Activated T-cell treated with anti-CD3 and anti-CD28 coated beads, Interleukin-2, amount 50 U/mL, for 1 hour (primary cell): ENCODE measurements at places on chromosomes 6 and 20.
A peak's percentile ranks its signal among the peaks of the same experiment; 100 is the strongest.

DNA sequence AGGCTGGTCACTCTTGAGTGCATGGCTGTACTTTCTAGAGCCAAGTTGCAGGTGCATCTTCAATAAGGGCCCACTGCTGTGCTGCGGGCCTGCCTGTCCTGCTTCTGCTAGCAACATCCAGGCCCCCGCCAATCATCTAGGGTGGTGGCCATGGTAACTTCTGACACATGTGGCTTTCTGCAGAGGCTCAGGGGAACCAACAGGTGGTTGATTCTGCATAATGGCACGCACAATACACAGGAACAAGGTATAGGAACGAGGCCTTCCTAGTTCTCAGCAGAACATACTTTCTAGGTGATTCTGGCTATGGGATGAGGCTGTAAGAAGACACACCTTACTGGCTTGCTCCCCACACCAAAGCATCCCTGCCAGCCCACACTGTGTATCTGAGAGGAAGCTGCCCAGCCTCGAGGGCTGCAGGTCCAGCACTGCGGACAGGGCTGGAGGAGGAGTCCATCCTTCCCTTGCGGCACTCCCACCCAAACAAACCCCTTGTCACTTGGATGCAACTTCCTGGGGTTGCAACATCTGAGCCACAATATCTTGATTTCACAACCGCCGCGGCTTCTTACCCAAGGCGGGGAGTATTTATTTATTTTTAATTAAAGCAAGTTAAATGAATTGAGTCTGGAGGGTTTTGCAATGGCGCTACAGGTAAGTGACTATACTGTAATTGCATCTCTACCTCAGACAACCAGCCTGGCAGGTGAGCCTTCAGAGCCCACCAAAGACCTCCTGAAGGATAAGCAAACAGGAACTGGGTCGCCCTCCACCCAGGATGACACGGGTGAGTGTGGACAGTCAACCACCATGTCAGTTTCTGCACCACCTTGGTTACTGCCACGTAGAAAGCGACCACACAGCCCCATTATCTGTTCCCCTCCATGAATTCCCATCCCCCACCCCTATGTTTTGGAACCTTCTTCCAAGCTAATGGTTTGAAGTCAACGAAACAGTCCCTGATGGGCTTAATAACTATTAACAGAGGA, 49.6 kb downstream of the SULF2 start:
- DNase-seq: no peak

DNA sequence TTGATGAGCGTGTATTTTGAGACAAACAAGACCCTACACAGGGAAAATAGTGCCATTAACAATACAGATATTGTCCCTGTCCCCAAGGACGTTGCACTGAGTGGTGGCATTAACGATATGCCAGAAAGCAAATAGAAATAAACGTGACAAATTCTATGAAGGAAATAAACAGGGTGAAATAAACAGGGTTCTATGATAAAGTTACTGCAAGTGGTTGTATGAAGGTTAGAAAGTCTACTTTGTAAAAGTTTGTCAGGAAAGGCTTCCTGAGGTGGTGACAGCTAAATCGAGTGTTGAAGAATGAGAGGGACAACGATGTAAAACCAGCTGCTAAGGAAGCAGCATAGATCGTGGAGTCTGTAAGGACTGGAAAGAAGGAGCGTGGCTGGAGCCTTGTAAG, 380.2 kb downstream of the LAMA2 start:
- DNase-seq: no peak

- DNase-seq: no peak
Observed at GRCh38 chr6:128063850-128064539, 163.1 kb upstream of the THEMIS start.

DNA sequence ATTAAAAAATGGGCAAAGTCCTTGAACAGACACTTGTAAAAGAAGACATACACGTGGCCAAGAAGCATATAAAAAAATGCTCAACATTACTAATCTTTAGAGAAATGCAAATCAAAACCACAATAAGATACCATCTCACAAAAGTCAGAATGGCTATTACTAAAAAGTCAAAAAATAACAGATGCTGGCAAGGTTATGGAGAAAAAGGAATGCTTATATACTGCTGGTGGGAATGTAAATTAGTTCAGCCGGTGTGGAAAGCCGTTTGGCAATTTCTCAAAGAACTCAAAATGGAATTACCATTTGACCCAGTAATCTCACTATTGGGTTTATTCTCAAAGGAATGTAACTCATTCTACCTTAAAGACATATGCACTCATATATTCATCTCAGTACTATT, 166.6 kb downstream of the KHDC1L start:
- no peak for DNase-seq

DNA sequence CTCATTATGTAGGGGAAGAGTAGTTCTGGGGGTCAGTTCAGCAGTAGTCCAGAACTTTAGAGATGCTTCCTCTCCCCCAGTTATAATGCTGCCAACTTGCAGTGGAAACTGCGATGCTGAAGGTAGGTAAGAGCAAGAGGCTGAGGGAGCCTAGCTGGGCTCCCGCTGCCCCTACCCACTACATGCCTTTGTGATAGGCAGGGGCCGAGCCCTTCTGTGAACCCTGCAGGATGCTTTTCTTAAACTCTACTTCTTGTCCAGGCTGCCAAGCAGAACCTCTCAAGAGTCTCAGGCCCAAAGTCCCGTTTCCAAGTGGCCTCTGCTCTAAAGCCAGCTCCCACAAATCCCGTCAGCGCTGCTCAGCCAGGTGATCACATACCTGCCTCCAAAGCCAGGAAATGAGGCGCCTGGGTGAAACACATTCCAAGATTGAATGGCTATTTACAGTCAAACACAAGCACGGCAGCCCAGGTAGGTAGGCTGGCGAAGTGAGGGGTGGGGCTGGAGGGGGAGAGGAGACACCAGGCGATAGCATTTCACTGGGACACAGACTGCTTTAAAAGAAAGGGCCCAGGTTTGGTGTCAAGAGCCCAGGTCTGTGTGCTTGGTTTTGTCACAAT, 150.7 kb downstream of the CD24 start:
- DNase-seq: no peak

- DNase-seq: no peak
Observed at GRCh38 chr6:40918040-40918651, 120.9 kb downstream of the UNC5CL start.

GRCh38 chr20:50788045-50788991, 6.5 kb upstream of the BCAS4 start:
- DNase-seq: no peak

DNA sequence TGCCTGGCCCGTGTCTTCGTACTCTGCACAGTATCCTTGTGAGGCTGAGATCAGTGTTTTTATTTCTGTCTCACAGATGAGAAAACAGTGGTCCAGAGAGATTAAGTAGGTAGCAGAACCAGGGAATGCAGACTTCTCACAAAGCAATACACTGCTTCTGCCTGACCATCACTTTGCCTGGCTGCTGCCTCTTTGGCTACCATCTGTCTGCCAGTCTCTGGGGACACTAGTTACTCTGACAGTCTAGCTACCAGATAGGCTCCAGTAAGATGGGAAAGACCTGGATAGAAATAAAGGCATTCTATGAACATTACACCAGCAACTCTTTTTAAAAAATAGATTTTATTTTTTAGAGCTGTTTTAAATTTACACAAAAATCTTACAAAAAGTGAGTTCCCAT, 96.9 kb downstream of the PHACTR3 start:
- no peak for DNase-seq

DNA sequence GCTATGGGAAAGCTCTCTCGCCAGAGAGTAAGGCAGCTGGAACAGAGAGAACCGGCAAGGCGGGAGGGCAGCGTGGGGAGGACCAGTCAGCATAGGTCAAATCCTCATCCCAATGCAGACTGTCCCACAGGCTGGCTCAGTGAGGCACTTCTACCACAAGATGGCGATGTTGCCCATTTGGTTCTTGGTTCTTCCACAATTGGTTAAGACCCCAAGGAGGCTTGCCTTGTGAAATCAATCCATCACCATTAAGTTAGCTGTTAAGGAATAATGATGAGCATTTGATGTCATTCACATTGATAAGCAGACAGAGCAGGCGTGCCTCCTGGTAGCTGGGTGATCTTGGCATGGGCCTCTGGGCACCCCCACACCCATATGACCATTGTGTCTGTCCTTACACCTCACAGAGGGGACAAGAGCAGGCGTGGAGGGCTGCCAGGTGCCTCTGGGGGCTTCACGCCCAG, 2.4 kb downstream of the CSTL1 start:
- DNase-seq: peak; percentile 46

- no peak for DNase-seq
Observed at GRCh38 chr20:54025251-54025771, 45.1 kb downstream of the BCAS1 start.

GRCh38 chr6:89298680-89299465, 16.2 kb downstream of the GABRR2 start:
- no peak for DNase-seq

- DNase-seq: no peak
Observed at GRCh38 chr20:1893721-1894470, 1.3 kb upstream of the SIRPA start.

DNA sequence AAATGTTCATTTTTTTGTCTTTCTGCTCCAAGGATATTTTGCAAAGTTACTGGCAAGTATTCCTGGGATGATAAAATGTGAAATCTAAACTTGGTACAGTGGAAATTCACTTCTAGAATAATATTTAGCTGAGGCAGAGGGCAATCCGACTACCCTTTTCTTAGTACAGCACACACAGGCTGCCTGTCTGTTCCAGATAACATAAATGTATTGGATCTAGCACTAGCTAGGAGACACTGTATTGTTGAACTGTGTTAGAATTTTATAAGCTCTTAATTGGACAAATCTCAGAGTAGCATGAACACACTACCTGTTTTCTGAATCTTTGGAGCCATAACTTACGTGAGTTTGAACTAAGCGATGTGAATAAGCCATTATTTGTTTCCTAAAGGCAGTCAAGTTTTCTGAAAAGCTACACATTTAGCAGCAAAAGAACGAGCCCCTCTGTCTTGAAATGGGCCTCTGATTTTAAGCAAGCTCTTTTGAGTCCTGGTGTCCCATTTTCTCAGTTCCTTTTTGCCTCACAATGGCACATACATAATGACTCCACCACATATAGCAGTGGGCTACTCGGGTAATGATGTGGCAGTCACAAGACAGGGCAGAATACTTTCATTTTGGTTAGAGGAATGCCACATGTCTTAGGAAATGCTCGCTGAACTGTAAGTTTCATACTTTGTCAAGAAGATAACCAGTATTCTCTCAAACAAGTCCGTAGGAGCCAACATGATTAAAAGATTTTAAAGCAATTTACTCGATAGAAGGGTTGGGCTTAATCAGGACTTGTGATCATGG, 116.5 kb upstream of the ESR1 start:
- no peak for DNase-seq

GRCh38 chr6:33628401-33628964, 7.4 kb downstream of the ITPR3 start:
- DNase-seq: no peak

- no peak for DNase-seq
Observed at GRCh38 chr6:118240878-118241528, 307.1 kb upstream of the PLN start.

DNA sequence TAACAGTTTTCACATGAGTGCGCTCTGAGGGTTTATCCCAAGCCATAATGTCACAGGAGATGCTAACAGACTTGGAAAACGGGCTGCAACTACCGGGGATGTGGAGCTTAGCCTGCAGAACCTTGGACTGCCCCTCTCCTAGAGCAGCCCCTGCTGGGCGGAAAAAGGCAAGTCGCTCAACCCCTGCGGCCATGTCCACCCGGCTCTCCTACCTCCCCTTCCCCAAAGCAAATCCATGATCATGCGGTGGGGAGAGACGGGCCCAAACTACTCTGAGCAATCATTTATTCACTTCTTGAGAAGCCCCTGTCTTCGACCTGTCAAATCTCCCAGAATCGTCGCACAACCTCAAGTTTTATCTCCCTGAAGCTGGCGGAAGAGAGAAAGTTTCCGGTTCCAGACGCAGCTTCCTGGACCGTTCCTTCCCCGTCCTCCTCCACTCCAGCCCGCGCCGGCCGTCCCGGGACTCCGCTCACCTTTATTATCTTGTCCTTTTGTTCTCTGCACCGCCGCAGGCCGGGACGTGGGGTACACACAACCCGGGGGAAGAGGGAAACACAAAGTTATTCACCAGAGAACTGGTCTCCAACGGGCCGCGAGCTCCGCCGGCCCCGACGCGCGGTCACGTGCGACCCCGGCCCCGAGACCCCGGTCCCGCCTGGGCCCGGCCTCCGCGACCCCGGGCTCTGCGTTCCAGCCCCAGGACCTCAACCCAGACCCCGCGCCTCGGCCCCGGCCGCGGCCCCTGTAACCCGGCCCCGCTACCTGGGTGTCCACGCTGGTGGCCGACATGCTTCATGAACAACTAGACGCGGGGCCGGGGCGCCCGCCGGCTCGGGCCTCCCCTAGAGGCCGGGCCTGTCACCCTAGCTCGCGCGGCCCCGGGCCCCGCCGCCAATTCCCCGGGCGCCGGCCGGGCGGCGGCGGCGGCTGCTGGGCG, 560 bp downstream of the YTHDF1 start:
- DNase-seq: no peak

DNA sequence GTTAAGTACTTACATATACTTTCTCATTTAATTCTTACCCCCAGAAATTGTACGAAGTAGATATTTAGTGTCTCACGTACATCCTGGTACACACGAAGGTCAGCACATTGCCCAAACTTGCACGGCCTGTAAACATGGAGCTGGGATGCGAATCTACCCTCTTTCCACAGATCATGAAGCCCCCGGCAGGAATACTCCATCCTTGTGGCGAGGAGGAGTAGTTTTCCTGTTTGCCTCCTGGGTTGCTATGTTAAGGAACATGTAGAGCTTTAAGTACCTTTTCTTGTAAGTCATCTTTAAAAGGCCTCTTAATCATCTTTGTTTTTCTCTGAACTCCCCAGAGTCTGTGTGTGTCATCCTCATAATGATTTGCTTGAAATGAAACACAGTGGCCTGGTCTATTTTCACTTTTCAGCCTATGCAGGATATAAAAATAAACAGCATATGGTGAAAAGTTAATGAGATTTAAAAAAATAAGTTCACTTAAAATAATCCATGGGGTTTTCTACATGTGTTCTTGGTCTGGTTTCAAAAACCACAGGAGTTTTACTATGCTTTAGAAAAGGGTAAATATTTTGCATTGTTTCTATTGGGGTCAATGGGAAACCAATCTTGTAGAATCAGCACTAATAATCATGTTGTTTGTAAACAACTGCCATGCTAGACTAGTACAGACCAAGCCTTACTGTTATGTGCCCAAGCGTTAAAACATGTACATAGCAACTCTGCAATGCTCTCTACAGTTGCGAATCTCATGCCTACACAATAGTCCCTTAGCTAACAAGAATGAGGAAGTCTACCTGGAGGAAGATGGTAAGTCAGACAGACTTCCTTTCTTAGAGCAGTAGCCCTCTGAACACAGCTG, 9.3 kb upstream of the ARID1B start:
- no peak for DNase-seq

GRCh38 chr6:157143171-157143889, 180.0 kb downstream of the TMEM242 start:
- no peak for DNase-seq

- DNase-seq: no peak
Observed at GRCh38 chr20:15655295-15655874, 917.9 kb downstream of the KIF16B start.
